ENCODE measurements at places on chromosomes 2 and 18.

DNA sequence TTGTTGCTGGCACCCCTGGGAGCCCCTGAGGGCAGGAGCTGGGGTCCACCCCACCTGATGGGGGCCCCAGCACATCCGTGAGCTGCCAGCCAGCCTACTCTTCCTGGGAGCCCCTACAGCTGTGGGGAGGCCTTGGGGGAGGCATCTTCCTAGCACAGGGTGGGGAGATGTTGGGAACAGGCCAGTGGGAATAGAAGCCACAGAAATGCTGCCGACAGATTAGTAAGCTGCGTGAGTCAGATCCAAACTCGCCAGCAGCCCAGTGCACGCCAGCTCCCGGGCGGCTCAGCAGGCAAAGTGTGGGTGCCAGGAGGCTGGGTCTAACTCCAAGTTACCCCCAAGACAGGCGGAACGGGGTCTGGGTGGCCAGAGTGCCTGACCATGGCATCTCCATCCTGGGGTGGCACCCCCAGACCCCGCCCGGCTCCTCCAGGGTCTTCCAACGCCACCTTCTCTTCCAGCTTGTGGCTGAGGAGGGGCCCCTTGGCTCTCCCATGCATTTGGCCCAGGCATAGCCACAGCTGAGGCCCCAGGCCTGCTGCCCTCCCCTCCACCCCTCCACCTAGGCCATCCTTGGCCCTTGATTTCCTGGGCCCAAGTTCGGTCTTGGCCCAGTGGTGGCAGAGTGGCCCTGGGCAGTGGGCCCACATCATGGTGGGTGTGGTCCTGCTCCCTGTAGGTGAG is 15.3 kb downstream of the CROCC2 start:
- DNase-seq = no peak

DNA sequence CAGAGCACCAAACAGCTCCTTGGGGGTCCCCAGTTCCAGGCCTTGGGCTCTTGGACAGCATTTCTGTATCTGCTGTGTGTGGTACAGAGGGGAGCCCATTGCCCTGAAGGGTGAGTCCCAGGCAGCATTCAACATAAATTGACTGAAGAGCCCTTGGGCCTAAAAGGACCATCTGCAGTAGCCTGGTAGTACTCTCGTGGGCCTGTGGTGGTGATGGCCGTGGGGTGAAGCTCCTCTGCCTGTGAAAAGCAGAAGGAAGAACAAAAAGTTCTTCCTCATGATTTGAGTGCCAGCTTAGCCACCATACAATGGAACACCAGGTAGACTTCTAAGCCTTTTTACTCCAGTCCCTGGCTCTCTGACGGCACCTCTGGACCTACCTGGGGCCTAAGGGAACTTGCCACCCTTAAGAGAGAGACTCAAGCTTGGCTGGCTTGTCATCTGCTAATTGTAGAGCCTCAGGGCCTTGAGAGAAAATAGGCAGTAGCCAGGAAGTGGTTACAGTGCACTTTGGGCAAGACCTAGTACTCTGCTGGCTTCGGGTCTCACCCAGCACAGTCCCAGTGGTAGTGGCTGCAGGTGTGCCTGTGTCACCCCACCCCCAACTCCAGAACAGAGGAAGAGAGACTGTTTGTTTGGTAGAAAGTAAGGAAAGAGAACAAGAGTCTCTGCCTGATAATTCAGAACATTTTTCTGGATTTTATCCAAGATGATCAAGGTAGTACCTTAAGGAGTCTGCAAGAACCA is 84.6 kb upstream of the CERS6 start:
- DNase-seq = no peak

- no peak for DNase-seq
These were observed 367.7 kb upstream of the NETO1 start for GRCh38 chr18:73235491-73235890.

- no peak for DNase-seq
These were observed 598 bp upstream of the CEP68 start for GRCh38 chr2:65055422-65056214.

DNA sequence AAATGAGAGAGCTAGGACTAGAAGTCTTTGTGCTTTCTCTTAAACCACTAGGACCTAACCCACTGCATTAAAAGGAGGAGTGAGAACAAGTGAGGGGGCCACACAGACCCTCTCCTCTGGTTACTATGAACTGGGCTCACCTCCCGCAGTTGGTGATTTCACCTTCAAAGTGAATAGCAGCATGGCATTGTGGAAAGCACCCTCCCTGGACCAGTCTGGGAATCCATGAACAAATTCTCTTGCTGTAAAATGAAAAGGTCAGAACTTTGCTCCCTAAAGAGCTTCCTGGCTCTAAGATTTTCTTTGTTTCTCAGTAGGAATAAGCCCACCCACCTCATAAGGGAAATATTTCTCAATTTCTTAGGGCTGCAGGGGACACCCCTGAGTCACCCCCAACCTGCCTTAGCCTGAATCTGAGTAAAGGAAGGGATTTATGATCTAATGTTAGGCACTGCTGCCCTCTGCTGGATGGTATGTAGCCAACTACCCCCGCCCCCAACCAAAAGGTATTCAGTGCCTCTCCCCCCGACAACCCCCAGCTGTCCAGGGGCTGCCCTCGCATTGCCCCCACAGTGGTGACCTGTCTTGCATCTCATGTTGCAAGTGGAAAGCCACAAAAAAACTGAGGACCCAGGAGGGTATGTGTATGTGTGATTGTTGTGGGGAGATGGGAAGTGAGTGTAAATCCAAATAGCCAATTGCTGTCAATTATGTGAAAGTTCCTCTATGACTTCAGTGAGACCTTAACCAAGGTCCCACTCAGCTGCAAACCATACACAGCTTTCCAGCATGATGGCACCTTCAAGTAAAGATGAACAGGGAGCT is 230.9 kb upstream of the SLC14A2 start:
- peak; percentile 46 for DNase-seq

- no peak for DNase-seq
These were observed 61.6 kb upstream of the CYRIA start for GRCh38 chr2:16727256-16727655.

DNA sequence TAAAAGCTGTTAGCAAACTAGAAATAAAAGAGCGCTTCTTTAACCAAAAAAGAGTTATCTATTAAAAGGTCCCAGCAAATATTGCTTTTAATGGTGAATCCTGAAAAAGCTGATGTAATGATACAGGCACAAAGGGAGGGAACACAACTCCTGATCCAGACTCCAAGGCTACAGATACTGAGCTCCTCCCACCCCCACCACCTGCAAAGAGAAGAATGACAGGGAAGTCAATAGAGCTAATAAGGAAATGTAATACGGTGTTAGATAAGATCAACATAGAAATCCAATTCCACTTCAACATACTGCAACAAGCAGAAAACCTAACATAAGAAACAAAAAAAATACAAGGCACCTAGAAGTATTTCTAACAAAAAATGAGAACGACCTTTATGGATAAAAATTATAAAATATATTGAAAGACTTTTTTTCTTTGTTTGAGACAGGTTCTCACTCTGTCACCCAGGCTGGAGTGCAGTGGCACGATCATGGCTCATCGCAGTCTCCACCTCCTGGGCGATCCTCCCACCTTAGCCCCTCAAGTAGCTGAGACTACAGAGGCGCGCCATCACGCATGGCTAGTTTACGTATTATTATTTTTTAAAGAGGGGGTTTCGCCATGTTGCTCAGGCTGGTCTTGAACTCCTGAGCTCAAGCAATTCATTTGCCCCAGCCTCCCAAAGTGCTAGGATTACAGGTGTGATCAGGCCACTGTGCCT is 192.2 kb downstream of the HDAC4 start:
- DNase-seq = no peak

DNA sequence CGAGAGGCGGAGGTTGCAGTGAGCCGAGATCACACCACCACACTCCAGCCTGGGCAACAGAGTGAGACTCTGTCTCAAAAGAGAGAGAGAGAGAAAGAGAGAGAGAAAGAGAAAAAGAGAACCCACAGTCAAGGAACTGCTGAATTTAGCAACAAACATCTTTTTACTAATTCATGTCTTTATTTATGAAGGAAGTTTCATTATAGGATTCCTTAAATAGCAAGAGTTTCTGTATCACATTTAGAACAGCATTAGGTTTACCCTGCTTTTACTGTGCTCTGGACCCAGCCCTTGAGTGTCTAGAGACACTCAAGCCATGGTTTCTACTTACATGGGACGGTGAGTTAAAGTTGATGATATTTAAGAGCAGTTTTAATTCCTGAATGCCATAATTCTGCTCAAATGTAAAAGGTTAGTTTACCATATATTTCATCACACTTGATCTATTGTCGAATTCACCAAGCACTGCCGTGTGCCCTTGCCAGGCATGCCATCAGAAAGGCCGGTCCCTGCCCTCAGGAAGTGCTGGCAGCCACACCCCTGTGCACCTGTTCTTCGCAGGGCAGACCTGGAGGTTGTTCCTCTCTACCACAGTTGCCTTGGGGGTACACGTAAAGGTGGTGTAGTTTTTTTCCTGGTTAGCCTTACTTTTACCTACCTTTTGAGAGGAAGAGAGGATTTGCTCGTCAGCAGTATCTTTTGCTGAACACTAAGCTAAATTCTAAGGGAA is 153.3 kb downstream of the LDLRAD4 start:
- no peak for DNase-seq

GRCh38 chr2:182642328-182642727 is 73.7 kb upstream of the DNAJC10 start:
- no peak for DNase-seq

DNA sequence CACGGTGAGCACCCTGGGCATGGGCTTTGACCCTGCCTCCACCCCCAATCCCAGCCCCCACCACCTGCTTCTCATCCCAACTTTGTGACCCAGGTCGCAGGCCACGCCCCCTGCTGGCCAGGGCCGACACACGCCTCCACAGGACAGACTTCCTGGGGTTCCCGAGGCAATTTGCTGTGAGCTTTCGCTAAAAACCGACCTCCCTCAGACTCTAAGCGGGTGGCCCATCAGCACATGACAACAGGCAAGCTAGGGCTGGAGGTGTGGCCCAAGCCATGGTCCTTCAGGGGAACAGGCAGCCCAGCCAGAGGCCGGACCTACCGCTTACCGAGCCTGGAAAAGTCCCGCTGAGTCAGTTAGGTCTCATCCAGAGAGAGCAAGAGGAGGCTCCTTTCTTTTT is 31.9 kb downstream of the C1QL2 start:
- DNase-seq = no peak
